T-helper 2 cell (primary cell): ENCODE measurements at places on chromosomes 4 and X.

- DNase-seq, result no peak
Measured at GRCh38 chr4:111959222-111959621, 186.0 kb upstream of the FAM241A start.

DNA sequence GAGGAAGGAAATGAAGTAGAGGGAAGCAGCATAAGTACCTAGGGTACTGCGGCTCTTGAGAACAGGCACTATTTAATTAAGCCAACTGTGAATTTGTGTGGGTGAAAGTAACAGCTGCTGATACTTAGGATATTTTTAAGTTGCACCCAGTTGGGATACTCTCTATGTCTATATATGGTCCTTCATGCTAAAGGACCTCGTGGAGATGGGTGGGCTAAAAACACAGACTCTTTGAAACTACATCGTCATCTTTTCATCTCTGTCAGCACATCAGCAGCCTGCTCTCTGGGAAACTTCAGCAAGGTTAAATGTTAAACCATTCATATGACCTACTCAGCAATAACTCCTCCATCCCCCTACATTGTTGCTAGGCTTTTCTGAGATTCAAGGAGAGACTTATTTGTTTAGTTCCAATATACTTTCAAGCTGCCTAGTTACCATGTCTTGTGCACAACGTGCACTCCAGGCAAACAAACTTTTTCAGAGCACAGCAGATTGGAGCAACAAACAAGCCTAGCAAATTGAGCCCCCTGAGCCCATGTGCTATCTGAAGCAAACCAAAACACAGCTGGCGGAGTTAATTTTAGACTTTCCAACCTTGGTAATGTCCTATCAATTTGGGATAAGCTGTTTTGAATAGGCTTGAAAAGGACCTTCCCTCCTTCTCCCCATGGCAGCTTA lies 6.2 kb upstream of the MOB1B start:
- DNase-seq, result no peak

DNA sequence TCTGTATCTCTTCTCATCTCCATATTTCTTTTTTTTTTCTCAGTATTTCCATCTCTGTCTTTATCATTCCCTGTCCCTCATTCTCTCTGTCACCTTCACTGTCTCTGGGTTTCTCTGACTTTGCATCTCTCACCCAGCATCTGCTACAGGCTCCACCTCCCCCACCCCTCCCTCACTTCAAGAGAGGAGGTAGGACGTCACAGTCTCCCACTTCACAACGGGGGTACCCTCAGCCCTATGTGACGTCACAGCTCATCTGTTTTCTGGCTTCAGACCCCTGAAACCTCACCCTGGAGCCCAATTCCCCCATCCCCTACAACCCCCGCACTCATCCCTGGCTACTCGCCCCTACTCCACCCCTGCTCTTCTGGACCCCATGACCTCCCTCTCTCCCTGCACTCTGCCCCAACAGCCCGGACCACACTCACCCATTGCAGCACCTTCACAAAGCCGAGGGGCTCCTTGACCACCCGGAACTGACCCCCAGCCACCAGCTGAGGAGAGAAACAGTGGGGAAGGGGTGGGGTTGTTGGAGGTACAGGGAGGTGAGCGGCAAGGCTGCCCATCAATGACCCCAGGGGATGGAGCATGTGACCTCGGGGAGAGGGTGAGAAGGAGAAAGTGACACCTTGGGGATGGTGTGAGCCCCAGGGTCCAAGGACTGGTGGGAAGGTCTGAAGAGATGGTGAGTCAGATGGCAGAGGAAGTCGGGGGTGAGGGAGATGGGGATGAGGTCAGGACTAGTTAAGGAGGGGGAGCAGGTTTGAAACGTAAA lies 1.3 kb downstream of the SYP start:
- DNase-seq, result no peak

GRCh38 chr4:169998981-169999380 lies 27.2 kb downstream of the MFAP3L start:
- no peak for DNase-seq

- no peak for DNase-seq
Measured at GRCh38 chr4:93303440-93303839, 525.1 kb upstream of the ATOH1 start.

- DNase-seq, result no peak
Measured at GRCh38 chr4:148730766-148731165, 288.6 kb upstream of the NR3C2 start.

- DNase-seq, result no peak
Measured at GRCh38 chrX:115563633-115564162, 2.7 kb downstream of the PLS3 start.

GRCh38 chr4:184442314-184442635 lies 32.1 kb downstream of the IRF2 start:
- DNase-seq, result no peak

DNA sequence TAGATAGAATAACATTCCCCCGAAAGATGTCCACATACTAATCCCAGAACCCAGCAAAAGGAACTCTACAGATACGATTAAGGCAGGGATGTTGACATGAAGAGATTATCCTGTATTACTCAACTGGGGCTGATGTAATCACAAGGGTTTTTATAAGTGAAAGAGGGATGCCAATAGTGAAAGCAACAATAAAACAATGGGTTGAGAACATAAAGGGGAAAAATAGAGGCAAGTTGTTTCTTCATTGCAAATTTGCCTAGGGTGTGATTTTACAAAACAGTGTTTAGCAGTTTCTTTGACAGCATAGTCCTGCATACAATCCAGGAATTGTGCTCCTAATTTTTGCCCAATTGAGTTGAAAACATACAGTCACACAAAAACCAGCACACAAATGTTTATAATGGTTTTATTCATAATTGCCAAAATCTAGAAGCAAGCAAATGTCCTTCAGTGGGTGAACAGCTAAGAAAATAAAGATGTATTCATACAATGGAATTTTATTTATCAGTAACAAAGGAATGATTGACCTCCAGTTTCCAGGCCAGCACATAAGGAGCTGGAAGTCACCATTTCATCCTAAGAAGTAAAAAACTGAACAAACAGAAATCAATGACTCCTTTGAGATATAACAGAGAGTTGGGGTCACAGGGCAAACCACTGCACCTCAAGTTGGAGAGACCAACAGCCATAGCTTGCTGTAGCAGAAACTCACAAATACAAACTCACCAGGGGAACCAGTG lies 107.2 kb downstream of the CENPC start:
- no peak for DNase-seq

DNA sequence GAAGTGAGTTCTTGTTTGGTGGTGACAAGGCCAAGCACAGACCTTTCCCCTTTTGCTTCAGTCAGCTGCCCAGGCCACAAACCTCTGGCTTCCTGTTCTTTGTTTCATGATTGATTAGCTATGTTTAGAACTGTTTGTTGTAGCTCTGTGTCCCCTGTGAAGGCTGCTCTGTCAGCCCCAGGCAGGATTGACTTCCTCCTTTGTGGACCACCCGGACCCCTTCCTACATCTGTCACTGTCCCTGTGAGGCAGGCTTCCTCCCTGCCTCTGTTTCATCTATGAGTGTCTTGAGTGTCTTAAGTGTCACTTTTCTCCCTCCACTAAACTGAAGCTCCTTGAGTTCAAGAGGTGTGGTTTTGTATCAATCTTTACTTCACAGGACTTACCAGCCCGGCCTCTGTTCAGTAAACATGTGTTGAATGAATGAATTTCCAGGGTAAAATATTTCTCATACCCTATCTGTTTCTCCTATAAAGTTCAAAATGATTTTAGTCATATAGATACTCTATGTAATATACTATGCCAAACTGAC lies 83.5 kb downstream of the ZNF674 start:
- DNase-seq, result peak; percentile 26

- DNase-seq, result no peak
Measured at GRCh38 chrX:116009861-116010710, 160.5 kb upstream of the AGTR2 start.

GRCh38 chr4:74108457-74109115 lies 9.6 kb upstream of the CXCL2 start:
- no peak for DNase-seq

GRCh38 chrX:118983513-118983912 lies 9.1 kb downstream of the LONRF3 start:
- DNase-seq, result no peak

- no peak for DNase-seq
Measured at GRCh38 chr4:69754926-69755580, 5.4 kb downstream of the SULT1B1 start.

DNA sequence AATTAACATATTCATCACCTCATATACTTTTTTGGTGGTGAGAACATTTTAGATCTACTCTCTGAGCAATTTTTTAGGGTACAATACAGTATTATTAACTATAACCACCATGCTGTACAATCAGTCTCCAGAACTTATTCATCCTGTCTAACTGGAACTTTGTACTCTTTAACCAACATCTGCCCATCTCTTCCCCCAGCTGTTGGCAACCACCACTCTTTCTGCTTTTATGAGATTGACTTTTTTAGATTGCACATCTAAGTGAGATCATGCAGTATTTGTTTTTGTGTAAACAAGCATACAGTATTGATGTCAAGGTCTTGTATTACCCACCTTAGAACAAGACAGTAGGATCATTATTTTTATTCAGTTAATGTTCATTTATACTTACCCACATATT lies 516.8 kb downstream of the RPA4 start:
- no peak for DNase-seq

GRCh38 chr4:3860061-3860912 lies 94.1 kb downstream of the ADRA2C start:
- DNase-seq, result no peak

DNA sequence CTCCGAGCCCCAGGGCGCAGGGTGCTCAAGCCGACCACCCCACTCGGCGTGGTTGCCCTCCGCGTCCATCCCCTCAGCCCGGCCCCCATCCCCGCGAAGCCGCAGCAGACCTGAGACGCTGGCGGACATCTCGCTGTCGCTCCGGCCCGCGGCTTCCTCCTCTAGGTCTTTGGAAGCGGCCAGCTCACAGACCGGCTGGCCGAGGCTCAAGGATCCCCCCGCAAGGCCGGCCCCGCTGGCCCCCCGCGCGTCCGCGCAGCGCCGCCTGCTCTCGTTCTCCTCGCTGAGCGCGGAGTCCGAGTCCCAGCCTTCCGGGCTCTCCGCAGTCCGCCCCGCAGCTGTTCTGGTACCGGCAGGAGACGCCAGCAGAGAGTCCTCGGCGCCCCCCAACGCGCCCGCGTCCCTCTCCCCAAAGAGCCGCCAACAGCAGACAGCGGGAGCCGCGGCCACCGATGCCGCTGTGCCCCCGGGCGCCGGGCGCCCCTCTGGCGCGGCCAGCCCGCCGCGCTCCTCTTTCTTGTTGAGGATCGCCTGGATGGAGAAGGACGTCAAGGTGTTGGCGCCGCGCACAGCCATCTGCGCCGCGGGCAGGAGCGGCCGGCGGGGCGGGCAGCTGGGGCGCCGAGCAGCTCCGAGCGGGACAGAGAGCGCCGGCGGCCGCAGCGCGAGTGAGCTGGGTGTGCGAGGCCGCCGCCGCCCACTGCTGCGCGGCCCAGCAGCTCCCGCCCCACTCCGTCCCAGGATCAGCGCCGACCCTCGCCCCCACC lies at the start of gene NKX3-2:
Gene NKX3-2, minus strand, starts transcription at position 670 of the 767 bp plus-strand sequence. Its CDS starts 94 bp downstream, at position 576.
- DNase-seq, result no peak

DNA sequence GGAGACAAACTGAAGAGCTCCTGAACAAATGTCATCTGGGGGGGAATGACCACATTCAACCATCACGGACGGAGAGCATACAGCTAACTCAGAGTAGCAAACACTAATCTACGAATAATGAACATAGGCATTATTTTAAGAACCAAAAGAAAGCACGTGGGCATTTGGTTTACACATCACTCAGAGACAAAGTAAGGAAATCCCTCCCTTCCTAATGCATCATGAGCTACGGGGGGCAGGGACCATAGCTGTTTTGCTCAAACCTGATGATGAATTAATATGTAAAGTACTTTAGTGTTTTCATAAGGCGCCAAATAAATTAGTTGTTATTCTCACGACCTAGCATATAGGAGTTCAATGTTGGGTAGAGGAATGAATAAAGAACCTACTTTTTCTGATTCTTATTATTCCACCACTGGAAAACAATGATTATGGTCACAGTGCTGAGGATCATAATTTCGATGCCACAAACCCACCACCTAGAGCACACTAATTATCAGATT lies 11.7 kb upstream of the TMEM156 start:
- no peak for DNase-seq

DNA sequence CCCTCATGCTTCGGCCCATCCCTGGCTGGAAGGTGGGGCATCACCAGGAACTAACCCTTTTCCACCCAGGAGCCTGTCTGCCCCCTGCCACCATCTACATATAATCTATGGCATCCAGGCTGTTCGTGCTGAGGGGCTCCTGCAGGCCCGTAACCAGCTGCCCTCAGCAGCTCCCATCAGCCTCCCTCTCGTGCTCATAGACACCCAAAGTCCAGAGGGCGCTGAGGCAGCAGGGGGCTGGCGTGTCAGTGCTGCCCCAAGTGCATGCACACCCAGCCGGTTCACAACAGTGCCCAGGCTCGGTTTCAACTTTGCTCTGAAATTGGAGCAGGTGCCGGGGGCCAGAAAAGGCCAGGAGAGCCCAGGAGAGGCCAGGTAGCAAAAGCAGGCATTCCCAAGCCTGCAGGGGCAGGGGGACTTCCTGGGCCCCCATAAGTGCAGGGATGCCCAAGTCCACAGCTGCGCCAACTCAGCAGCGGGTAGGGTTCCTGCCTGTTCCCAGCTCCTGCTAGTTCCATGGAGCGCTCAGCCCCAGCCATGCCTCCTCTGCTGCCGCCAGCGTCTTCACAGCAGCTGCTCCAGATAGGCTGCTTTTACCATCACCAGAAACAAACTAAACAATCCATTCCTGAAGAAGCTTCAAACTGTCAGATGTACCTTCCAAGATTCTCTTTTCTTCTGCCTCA lies 558.2 kb upstream of the GNPDA2 start:
- no peak for DNase-seq

DNA sequence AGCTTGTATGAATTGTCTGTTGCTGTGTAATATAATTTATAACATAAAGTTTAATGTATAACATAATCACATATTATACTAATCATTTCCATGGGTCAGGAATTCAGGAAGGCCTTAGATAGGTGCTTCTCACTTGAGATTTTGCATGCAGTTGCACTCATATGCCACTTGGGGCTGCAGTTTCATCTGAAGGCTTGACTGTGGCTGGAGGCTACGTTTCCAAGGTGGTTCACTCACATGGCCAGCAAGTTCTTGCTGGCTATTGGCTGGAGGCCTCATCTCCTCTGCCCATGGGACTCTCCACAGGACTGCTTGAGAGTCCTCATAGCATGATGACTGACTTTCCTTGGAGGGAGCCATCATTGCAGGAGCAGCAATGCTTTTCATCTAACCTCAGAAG lies 53.4 kb upstream of the STX18 start:
- no peak for DNase-seq

DNA sequence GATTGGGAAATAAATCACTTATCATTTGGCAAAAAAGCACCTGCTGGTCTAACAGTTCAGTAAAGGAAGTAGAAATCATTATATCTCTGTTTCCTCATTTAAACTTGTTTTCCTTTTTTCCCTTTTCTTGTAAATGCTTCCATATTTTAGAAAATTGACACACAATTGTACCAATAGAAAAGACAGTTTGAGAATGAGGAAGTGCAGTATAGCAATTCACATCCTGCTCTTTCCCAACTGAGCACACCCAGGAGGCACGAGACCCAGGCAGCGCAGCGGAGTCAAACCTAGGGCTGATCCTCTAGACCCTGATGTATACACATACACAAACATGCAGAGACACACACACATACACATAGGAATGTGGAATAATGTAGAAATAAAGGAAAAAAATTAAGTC lies 74.8 kb upstream of the PACRGL start:
- DNase-seq, result no peak
